ENCODE measurements at places on chromosomes 1 and 21.

GRCh38 chr1:158068918-158069317 lies 75.5 kb downstream of the KIRREL1 start:
- DNase-seq, result no peak

DNA sequence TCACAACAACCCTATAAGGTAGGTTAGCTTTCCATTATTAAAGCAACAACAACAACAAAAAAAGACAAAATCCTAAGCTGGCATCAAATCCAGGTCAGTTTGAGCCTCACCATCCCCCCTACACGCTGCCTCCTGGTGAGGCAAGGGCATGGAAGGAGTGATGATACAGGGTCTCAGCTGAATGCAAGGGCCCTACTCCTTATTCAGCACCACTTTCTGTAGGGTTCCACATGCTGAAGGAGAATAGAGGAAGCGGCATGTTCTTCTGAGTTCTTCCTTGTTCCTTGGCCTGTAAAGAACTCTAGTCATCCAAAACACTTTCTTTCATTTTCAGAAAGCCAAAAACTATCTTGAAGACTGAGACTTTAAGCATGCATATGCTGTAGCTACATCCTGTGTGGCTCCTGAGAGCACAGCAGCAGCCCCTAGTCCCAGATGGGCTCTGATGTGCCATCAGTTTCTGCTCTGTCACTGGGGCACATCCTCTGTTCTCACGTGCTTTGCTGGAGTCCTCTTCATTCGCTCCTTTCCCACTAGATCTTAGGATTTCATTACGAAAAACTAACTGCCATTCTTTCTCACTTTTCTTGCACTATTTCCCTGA lies 6.2 kb downstream of the ILDR2 start:
- DNase-seq, result peak; percentile 48

- DNase-seq, result no peak
Measured at GRCh38 chr1:65265651-65266351, 43.5 kb upstream of the DNAJC6 start.

GRCh38 chr1:160056648-160057169 lies 13.3 kb downstream of the KCNJ10 start:
- no peak for DNase-seq

- DNase-seq, result no peak
Measured at GRCh38 chr1:235100194-235100772, 28.4 kb downstream of the TOMM20 start.

DNA sequence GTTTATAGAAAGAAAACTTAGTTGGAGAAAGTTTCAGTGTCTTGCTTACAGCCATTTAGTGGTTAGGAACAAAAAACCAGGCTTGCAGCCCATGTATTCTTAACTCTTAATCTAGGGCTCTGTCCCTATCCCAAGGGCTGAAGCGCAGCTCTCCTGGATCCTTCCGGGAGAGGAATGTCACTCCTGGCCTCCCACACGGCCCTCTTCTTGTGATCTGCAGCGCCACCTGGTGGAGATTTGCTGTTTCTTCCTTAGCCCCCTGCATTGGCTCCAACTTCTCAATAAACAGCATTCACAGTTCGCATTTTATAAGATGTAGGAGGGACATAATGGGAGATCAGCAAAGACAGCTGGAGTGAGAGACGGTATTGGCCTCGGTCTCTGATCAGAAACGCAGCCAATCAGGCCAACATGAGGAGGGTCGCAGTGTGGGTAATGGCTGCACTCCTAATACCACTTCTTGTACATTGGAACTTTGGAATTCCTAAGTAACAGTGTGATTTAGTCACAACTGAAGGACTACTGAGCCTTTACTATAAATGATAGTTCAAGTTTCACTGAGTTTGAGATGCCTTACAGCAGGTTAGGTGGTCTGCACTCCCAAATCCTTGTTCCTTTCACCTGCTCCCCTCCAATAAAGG lies 283.4 kb downstream of the ASTN1 start:
- DNase-seq, result peak; percentile 7

Data from GM12864 (cell line).